ENCODE measurements at places on chromosomes 12 and 14. TPM values are rescaled to one million over a fixed set of nuclear protein-coding genes. Genes with fewer than 3 reads are reported as not detected.

- DNase-seq = no peak
Observed at GRCh38 chr14:89771251-89771650, 183.3 kb downstream of the EFCAB11 start.

GRCh38 chr12:51891843-51892242 is 3.9 kb downstream of the ANKRD33 start:
- no peak for DNase-seq

DNA sequence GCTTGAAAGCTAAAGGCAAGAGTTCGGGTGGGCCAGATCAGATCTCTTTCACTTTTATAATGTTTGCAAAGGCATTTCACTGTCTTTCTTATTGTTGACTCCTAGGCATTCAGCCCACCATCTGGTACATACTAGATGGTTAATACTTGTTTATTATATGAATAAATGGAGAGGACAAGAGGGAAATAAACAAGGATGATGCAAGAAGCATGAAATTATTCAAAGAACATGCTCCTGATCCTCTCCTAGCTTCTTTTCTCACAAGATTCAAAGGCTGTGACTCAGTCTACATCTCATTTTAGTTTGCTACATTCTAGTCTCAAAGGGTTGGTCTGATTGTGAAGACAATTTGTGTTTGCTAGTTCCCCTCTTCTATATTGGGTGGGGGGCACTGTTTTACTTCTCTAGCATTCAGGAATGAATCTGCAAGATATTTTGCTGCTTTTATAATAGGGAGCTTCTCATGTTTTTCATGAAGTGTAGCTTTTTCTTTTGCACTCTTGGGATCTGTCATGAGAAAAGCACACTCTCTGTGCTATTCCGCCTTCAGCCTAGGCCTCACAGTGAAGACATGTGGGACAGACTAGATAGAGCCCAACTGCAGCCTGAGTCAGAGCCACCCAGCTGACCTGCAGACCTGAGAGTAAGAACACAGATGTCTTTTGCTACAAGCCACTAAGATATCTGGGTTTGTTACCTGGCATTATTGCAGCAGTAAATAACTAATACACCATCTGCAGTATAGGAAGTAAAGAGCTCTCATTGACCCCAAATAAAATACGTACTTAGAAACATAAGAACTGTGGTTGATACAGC is 65.7 kb downstream of the PTHLH start:
- no peak for DNase-seq

- DNase-seq = no peak
Observed at GRCh38 chr12:116480210-116480810, 78.9 kb upstream of the MAP1LC3B2 start.

DNA sequence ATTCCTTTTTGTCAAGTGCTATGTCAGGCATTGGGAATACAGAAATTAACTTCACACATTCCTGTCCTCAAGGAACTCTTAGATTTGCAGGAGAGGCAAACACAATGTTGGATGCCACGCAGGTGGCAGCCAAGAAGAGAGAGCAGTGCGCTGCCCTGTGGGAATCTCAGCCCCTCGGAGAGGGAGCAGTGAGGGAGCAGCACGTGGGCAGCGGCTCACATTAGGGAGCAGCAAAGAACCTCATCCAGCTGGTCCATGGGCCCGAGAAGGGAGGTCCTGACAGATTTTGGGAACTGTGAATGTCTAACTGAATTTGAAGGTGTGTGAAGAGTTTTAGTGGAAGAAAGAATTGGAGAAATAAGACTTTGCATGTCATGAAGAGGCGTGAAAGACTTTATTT is 47.2 kb upstream of the EVL start:
- DNase-seq = no peak

- DNase-seq = no peak
Observed at GRCh38 chr14:105818712-105819005, 292.3 kb downstream of the TMEM121 start.

C12orf54 gene
- 1.9 TPM for total RNA-seq

RHEBL1 gene
- total RNA-seq = 0.93 TPM

- DNase-seq = no peak
Observed at GRCh38 chr14:88188745-88189416, 134.2 kb downstream of the KCNK10 start.

- DNase-seq = no peak
Observed at GRCh38 chr14:47422191-47422590, 253.2 kb downstream of the MDGA2 start.

DNA sequence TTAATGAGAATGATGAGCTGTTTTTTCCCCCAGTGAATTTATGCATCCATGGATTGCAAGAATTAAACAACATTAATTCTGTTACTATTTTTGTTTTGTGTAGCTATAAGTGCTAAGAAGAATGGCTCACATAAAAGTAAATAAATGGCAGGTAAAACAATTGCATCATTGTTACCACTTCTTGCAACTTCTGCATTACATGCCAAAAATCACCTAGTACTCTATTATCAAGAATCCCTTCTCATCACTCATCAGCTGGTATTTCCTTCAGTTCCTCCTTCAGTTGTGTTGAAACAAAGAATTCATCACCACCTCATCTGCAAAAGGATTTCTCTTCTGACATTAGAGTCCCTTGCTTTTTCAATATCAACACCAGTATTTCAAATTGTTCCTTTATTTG is 773 bp downstream of the A2M start:
- peak; percentile 22 for DNase-seq

JPH4 gene
- not detected for total RNA-seq

LRP1 gene
- 25.3 TPM for total RNA-seq

FIGNL2 gene
- not detected for total RNA-seq

- no peak for DNase-seq
Observed at GRCh38 chr12:240566-240965, 22.1 kb downstream of the SLC6A13 start.

- peak; percentile 34 for DNase-seq
Observed at GRCh38 chr12:90945070-90945649, 9.8 kb downstream of the CCER1 start.

- DNase-seq = no peak
Observed at GRCh38 chr12:86711731-86712130, 455.5 kb upstream of the MGAT4C start.

SLC5A8 gene
- total RNA-seq = not detected

DNA sequence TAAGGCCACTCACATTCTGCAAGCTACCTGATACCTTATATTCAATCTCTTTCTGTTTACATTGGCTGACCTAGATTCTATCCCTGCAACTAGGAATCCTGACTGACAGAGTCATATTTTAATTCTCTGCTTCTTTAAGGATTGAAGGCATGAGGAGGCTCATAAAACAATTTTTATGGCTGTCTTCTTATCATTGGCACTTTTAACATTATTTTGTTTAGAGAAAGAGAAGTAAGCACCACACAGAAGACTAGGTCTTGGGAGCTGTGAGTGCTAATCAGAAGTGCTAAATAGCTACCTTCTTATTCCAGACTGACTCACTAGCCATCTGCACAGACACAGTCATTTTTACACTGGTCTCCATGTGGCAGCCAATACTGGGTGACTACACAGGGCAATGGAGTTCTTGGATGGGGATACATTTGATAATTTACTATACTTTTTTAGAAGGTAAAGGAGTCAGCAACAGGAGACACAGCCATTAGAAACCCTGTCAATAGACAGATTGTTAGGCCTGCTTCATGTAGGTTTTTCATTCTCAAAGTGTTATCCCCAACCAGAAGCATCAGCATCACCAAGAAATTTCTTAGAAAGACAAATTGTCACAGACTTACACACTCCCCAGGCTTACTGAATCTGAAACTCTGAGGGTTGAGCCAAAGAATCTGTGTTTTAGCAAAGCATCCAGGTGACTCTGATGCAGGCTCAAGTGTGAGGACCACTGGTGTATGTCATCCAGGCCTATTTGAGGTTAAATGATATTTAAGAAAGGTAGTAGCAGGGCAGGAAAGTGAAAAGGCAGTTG is 214.1 kb downstream of the DUSP6 start:
- no peak for DNase-seq

TSPAN9 gene
- 12.6 TPM for total RNA-seq

DNA sequence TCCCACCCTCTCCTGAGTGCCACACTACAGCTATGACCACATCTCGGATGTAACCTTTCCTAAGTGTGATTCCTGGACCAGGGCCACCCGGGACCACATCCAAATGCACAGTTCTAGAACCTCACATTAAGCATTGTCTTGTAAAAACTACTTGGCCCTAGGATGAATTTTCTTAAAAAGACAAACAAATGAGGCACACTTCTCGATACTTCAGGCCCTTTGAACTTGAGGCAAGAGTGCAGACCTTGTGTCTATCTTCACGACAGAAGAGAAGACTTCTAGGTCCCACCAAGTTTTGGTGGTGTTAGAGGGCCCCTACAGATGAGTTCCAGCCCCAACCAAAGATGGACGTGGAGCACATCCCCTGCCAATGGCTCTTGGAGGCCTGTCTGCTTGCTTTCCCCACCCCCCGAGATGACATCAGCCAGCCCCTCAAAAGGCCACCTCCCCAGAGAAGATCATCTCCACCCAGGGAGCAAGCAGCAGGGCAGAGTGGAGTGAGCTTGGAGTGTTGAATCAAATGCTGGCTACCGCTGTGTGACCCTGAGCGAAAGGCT is 9.3 kb downstream of the ISCU start:
- DNase-seq = no peak

CLEC4D gene
- not detected for total RNA-seq

P2RX7 gene
- total RNA-seq = 1.3 TPM

DNA sequence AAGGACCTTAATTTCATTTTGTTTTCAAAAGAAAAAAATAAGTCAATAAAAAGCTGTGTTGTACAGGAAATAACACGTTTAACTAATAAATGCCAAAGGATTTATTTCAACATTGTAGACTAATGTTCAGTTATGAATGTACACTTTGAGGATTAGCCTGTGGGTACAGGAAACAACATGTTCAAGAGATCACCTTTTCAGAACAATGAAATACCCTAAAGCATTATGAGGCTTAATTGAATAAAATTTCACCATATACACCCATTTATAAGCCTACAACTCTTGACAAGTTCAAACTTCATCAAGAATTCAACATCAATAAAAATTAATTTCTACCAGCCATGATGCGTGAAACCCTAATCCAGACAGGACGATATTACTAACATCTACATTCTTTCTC is 56.6 kb upstream of the SLC6A15 start:
- no peak for DNase-seq

SMCO2 gene
- total RNA-seq = 0.37 TPM

DNA sequence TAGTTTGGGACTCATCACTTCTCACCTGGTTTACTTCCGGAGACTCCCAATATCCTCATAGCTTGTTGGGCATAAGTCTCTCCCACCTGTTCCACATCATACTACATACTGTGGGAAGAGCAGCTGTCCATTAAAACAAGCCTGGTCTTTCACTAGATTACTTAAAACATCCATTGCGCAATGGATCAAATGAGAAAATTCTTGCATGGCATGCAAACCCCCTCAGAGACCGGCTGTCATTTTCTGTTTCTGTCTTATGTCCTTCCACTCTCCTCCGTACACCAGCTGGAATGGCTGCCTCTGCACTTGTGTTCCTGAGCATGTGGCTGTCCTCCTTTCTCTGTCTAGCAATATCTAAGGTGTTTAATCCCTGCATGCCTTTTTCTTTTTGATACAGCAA is 265.6 kb downstream of the TMEM117 start:
- no peak for DNase-seq

RTL1 gene
- not detected for total RNA-seq
